ENCODE measurements at places on chromosomes 2 and 18.
A peak's percentile ranks its signal among the peaks of the same experiment; 100 is the strongest.

- no peak for DNase-seq
Observed at GRCh38 chr18:79490626-79491041, 94.9 kb downstream of the NFATC1 start.

DNA sequence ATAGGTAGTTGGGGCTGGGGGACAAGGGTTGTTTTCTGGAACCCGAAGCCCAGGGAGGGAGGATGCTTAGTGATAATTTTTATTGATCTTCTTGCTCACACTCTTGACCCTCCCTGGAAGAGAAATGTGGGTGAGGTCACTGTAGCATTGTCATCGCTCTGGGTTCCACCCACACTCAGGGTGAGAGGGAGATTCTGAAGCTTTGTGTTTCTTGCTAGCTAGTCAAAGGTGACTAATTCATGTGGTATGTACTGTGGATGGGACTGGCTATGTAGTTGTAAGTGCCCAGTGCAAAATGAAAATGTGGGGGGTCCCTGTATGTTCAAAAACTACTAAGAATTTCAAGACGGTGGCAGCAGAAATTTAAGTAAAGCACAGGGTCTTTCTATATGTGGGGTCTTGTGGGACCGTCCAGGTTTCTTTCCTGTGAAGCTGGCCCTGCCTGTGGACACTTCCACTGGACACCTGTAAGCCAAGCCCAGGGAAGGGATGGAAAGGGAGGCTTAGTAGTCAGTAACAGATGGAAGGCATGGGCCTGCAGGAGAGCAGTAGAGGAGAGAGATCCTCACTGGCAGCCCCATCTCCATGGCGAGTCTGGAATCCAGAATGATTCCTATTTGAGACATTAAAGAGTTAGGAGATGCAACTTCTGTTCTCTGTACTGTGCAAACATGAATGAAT lies 35.0 kb downstream of the TSN start:
- peak; percentile 61 for DNase-seq

DNA sequence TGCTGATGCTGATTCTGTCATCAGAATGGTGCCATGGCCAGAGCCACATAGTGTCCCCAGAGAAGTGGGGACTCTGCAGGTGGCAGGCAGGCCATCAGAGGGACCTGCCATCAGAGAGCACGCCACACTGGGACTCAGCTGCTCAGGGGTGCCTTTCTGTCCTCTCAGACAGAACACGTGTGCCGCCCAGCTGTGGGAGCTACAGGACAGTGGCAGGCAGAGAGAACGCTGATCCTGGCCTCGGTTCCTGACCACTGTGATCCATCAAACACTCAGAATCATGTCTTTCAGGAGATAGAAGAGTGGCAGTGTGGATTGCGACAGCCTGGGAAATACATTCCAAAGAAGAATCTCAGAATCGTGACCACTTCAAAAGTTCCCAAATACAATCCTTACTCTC lies 497.2 kb upstream of the SALL3 start:
- no peak for DNase-seq

GRCh38 chr2:27322766-27323595 lies at the start of gene MPV17:
Gene MPV17, minus strand, starts transcription at chr2:27323097. Its CDS starts 580 bp downstream, at chr2:27322517.
- DNase-seq = peak; percentile 96

Measured in HepG2 (cell line).